ENCODE measurements at places on chromosomes 6 and 20. TPM values are rescaled to one million over a fixed set of nuclear protein-coding genes. Genes with fewer than 3 reads are reported as not detected.

Gene ABHD16B
- total RNA-seq: not detected

Gene CPNE1
- total RNA-seq: 200 TPM

Gene ULBP1
- 2.5 TPM for total RNA-seq

Gene FAM162B
- total RNA-seq: 5.6 TPM

Gene HEY2
- 2.0 TPM for total RNA-seq

Gene SLC22A16
- not detected for total RNA-seq

- no peak for DNase-seq
Observed at GRCh38 chr6:74715355-74716085, 490.3 kb downstream of the COL12A1 start.

GRCh38 chr6:35248300-35248699 lies 11.2 kb upstream of the ZNF76 start:
- DNase-seq: no peak

DNA sequence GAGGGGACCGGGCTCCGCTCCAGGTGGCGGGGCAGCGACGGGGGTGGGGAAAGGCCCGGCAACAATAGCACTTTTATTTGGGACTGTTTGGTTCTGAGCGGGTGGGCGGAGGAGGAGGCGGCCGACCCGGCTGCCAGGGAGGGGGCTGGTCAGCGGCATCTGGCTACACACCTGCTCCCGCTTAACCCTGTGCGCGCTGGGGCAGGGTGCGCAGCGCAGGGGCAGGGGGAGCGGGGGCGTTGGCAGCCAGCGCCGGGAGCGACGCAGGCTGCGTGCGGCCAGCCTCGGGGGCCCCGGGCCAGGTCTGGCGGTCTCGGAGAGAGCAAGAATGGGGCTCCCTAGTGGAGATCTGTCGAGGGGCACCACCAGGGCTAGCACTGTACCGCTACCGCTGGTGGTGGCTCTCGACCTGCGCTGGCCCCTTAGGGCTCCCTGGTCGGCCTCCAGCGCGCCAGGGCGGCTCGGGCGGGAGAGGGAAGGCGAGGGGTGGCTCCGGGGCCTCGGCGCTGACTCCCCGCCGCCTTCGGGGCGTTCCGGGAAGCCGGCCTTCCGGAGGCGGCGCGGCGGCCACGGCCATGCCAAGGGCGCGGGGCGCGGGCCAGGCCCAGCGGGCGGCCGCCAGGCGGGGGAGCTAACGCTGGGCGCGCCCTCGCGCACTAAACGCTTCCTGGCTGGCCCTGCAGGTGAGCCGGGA lies 92.4 kb downstream of the NCR2 start:
- DNase-seq: peak; percentile 53

- no peak for DNase-seq
Observed at GRCh38 chr20:44803383-44803941, 6.9 kb downstream of the RIMS4 start.
